ENCODE measurements at places on chromosomes 13 and 19.
A peak's percentile ranks its signal among the peaks of the same experiment; 100 is the strongest.

DNA sequence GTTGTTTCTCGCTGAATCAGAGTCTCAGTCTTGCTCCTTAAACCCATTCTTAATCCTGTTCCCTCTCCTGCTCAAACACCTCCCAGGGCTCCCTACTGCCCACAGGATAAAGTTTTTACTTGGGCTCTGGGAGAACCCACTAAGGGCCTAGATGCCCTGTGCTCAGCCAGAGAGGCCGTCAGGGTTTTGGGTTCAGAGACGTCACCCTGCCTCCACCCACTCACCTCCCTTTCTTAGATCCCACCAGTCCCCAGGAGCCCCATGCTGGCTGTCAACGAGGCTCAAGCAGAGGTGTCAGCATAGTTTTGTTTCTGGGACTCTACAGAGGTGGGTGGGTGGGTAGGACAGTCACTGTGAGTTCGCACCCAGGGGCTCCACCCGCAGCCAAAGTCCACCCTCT, 15.5 kb upstream of the CYP4F2 start:
- no peak for DNase-seq

DNA sequence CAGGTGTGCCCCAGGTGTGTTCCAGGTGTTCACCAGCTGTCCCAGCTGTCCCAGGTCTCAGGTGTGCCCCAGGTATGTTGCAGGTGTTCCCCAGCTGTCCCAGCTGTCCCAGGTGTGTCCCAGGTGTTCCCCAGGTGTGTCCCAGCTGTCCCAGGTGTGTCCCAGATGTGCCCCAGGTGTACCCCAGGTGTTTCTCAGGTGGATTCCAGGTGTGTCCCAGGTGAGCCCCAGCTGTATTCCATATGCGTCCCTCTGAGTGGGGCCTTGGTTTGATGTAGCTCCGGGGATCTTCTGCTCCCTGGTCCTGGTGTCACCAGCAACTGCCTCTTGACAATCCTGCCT, 719 bp upstream of the GRK1 start:
- no peak for DNase-seq

GRCh38 chr19:38879400-38879751, 1.3 kb upstream of the RINL start:
- DNase-seq = no peak

DNA sequence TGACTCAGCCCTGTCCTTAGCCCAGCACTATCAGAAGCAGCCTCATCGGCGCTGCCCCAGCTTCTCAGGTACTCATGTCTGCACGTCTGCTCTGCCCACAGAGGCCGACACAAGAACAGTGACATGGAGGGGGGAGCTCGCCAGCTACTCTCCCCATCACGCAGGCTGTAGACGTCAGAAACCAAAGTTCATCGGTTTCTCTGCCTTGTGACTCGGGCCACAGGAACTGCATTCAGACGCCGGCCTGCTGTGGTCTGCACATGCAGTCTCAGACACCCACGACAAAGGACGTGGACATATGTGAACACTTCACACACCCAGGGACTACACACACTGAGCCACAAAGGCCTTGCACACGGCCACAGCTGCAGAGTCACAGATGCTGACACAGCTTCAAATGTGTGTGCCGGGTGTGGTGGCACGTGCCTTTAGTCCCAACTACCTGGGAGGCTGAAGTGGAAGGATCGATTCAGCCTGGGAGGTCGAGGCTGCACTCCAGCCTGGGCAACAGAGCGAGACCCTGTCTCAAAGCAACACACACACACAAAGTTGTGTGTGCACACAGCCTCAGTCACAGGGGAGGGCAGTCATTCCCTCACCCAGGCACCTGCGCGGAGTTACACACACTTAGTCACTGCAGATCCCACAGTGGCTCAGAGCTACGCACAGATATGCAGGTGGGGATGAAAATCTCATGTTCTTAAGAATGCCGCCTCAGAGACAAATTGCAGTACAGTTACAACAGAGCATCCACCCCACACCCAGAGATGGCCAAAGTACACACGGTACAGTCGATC, 4.9 kb upstream of the ZFP36 start:
- DNase-seq = peak; percentile 95

DNA sequence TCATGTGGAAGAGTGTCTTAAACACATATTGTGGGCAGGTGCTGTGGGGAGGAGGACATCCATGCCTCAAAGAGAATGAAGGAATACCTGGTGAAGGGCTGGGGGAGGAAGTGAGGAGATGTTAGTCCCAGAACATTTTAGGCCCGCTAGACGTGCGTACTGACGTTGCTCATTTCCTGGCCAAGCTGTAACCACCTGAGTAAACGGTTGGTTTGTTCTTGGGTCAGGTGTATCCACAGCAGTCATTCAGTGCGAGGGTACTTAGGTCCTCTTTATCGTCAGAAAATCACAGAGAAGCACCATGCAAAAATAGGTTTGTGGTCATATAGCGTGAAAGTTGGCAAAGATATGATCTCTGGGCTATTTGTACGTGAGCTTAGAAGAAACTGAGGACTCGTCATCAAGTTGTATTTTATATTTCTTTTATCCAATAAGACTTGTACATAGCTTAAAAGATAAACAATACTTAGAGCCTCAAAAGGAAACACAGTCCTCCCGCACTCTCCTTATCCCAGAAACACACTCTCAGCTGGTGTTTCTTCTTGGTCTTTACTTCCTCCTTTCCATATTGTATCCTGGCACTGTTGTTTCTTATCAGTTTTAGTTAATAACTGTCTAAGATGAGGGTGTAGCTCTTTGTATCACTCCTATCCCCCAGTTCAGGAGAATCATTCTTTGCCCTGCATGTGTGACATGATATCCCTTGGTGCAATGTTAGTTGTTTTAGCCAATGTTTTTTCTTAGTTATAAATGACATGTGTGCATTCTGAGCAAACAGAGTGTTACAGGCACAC, 52.0 kb downstream of the ARHGEF7 start:
- DNase-seq = no peak

DNA sequence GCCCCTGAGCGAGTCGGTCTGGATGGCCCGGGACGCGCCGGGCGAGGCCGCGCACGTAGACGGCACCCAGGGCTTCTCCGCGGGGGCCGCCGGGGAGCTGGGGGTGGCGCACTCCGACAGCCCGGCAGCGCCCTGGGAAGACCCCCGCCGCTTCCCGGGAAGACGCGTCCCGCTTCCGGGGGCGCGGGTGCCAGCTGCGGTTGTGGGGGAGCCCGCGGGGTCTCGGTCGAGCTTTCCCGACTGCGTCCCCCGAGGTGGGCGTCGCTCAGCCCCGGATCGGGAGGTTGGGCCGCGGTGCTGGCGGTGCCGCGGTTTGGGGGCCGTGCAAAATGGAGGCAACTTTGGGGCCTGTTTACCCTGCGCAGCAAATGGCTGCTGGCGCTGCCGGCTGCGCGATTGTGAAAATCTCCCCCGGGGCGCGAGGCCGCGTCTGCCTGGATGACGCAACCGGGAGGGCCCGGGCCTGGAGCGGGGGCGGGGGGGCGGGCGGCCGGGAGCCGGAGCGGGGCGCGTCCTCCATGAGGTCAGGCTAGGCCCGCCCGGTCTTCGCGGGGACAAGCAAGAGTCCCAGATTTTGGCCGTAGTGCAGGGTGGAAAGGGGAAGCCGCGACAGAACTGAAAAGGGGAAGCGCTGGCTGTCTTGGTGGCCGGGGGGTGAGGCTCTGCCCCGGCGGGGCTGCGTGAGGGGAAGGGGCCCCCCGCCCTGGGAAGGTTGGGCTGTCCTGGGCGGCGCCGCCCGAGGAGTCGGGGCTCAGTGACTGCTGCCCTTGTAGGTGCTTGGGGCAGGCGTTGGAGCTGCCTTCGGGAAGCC, 11.3 kb downstream of the PEAK3 start:
- DNase-seq = peak; percentile 64

DNA sequence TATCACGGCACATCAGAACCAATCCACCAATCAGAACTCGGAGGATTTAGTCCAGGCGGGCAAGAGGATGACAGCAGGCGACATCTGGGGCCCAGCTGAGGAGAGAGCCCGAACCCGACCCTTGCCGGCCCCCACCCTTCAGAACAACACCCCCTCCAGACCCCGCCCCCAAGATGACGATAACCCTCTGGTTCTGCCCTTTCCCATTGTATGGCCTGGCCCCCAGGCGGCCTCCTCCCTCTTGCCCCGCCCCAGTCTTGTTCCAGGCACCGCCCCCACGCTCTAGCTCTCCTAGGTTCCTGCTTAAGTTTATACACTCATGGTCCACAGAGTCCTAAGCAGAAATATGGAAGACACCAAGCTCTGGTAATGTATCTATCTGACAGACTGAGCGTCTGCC, 2.8 kb upstream of the ZNF83 start:
- no peak for DNase-seq

DNA sequence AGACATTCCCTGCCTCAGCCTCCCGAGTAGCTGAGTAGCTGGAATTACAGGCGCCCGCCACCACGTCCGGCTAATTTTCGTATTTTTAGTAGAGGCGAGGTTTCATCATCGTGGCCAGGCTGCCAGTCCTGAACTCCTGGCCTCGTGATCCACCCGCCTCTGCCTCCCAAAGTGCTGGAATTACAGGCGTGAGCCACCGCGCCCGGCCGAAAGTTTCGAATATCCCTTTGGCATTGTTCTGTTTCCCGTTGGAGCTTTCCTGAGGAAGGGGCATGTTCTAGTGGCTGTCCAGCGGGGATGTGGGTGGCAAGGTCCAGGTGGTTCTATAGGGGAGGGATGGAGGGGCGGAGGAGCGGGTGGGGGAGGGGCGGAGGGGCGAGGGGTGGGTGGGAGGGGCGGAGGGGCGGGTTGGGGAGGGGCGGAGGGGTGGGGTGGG, 2.1 kb upstream of the BSG start:
- no peak for DNase-seq

- DNase-seq = no peak
Observed at GRCh38 chr19:46159418-46160232, 11.6 kb downstream of the IGFL2 start.

DNA sequence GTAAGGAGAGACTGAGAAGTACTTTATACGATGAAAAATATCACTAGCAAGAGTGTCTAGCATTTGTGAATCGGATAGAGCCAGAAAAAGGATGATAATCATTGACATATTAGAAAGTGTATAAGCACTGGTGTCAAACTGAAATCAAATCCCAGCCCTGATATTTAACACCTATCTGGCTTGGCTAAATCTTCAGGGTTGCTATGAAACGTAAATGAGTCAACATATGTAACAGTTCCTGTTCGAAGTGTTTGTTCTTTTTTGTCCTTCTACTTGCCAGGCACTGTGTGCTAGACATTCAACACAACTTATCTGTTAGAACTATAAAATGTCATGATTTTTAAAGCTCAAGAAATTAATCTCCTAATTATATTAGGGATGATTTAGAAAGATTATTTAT, 40.8 kb downstream of the SERPINE3 start:
- no peak for DNase-seq

DNA sequence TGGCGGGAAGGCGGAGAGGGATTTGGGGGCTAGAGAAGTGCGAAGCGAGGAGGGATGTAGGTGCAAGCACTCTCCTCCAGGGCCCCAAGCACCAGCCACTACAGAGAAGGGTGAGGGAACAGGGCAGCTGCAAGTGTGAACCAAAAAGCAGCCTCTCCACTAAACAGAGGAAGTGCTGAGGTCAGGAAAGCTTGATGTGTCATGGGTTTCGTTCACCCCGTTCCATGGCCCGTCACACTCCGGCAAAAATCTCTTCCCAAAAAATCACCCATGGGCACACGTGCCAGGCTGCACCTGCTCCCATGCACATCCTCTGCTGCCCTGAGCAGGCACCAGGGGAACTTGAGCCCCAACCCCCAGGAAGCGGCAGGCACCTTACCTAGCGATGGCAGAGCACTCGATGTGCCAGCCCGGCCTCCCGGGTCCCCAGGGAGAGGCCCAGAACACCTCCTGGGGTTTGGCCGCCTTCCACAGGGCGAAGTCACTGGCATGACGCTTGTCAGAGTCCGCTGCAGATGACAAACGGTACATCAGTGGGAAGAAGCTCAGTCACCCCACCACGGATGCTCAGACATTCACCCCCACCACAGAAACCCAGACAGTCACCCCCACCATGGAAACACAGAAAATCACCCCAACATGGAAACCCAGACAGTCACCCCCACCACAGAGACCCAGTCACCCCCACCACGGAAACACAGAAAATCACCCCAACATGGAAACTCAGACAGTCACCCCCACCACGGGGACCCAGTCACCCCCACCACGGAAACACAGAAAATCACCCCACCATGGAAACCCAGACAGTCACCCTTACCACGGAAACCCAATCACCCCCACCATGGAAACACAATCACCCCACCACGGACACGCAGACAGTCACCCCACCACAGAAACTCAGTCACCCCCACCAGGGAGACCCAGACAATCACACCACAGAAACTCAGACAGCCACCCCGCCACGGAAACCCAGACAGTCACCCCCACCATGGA, 29.0 kb downstream of the CARS2 start:
- DNase-seq = no peak

GRCh38 chr13:65638572-65639168, 1591.5 kb downstream of the PCDH9 start:
- DNase-seq = peak; percentile 29

DNA sequence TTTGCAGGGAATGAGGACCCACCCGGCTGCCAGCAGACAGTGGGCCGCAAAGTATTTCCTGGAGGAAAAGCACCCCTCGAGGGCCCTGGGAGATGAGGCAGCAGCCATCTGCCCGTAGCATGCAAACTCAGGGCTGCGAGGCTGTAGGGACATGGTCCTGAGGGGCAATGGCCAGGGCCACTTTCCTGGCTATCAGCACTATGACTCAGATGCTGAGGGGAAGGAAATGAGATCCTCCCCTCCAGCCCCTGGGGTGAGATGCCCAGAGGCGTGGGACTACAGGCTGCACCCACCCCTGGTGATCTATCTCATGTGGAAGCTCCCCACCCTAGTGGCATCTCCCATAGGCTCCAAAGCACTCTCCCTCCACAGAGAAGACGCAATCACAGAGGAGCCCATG, 80.1 kb downstream of the SLC7A1 start:
- no peak for DNase-seq

DNA sequence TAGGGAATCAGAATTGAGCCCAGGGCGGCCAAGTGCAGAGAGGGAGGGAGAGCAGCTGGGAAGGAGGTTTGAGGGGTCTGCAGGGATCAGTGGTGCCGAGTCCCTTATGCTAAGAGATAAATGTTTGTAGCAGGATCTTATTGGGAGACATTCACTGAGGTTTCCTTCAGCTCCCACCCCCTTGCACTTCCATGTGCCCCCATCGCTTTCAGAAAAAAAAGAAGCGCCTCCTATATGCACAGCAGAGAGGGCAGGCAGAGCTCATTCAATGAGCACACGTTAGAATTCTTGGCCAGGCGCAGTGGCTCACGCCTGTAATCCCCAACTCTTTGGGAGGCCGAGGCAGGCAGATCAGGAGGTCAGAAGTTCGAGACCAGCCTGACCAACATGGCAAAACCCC, 28.0 kb downstream of the CYP4F2 start:
- no peak for DNase-seq

DNA sequence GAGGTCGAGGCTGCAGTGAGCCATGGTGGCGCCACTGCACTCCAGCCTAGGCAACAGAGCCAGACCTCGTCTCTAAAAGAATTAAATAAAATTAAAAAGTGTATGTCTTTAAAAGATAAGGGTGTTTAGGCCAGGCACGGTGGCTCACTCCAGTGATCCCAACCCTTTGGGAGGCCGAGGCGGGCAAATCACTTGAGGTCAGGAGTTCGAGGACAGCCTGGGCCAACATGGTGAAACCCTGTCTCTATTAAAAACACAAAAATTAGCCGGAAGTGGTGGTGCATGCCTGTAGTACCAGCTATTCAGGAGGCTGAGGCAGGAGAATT, 7.5 kb upstream of the SDHAF1 start:
- DNase-seq = no peak

GRCh38 chr13:109180905-109181425, 551.6 kb downstream of the MYO16 start:
- DNase-seq = no peak

GRCh38 chr13:20686863-20687579, 16.5 kb upstream of the IL17D start:
- no peak for DNase-seq

- DNase-seq = no peak
Observed at GRCh38 chr13:40271271-40271885, 395.1 kb downstream of the FOXO1 start.

Measured in A549 (cell line).